ENCODE measurements at places on chromosomes 4 and X.

DNA sequence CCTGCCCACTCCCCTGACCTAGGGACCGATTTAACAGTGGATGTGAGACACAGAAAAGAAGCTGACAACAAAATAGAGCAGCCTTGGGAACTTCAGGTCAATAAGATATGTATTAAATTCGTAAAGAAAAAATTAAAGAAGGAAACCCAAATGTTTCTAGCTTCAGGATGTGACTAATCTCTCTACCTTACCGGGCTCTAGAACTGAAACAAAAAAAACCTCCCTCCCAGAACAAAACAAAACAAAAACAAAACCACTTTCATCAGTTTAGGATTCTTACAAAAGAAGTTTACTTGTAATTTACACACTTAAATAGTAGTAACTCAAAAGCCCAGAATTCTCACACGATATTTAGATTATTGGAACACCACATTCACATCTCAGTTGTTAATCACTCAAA lies 185.8 kb upstream of the RPS6KA3 start:
- DNase-seq: no peak

DNA sequence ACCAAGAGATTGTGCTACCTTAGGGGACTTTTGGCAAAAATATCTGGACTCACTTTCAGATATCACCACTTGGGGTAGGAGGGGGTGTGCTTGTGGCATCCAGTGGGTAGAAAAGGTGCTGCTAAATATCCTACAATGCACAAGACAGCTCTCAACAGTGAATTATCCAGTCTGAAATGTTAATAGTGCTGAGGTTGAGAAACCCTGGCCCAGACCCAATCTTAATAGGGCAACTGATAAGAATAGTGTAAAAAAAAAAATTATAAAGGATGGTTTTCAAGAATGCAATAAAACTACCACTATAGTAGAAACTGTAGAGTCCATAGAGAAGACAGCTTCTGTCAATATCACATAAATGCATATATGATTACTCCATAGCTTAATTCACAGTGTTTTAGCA lies 185.5 kb downstream of the ZNF330 start:
- no peak for DNase-seq

DNA sequence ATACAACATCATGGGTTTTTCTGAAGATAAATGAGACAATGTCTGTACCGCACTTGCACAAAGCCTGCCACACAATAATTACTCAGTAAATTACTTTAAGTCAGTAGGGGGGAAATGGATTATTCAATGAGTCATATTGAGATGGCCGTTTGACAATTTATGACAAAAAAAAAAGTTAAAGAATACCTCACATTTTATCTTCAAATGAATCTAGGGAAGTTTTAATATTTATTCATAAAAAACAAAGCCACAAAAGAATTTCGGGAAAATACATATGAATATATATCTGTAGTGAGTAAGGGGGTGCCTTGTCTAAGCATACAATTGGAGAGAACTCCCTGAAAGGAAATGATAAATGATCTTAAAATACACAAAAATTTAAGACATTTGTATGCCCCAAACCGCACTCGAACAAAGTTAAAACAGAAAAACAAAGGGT lies 197.0 kb upstream of the SLC7A11 start:
- DNase-seq: no peak

- no peak for DNase-seq
Observed at GRCh38 chr4:56106180-56107147, 157.7 kb downstream of the CEP135 start.

GRCh38 chr4:67892905-67893304 lies 9.1 kb upstream of the TMPRSS11D start:
- DNase-seq: no peak

DNA sequence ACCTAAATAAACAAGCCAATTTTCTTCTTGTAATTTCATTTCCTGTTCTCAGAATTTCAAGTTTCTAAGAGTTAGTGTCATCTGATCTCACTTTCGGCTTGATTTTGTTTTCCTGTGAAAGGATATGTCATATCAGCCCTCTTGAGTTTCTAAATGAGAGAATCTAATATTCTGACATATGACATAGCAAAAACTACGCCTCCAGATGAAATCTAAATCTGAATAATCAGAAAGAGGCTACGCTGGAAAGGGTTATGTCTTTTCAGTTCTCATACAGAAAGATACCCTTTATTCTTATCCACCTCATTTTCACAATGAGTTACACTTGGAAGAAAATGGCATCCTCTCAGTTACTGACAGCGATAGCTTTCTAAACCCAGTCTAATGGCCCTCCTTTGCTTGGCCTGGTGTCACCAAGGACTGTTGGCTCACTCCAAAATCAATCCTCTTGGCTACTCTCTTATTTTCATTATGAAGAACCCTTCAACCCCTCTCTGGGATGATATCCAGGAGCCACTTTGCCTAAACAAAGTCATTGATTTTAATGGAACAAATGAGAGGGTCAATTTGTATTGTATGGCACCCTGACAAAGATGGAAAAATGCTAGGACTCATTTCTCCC lies 65.6 kb downstream of the ASB9 start:
- DNase-seq: no peak
